Cortex of kidney (tissue), 1 donor: ENCODE measurements at places on chromosomes 12 and 14.

DNA sequence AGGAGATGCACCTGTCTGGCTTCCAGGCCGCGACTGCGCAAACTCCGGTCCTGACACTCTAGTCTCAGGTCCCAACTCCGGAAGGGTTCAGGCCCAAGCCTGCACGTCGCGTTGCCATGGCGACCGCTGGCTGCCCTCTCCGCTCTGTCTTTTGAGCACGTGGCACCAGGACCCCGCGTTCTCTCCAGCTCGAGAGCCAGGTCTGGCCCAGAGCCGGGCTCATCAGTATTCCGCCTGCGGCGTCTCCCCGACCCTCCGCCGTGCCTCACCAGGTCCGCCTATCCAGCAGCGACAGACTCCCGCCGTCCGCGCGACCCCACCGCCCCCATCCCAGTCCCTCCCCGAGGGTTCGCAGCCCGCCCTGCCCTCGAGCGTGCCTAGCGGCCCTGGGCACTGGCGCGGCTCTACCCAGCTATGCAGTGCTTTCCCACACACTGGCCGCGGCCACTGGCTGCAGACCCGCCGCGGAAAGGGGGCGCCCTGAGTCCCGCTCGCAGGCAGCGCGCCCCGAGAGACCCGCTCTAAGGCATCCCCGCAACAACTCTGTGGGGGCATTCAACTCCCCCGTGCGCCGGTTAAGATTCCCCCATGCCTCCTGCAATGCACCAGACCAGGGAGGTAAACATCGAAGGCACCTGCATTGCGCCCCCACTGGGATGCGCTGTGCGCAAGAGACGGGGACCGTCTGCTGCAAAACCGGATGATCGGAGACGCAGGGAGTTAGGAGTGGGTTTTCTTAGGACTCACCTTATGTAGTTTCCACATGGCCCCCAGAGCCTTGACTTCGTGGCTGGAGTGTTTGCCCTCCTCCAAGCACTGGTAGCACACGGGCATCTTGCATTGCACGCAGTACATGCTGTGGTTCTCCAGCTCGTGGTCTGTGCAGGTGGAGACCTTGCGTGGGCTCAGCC is 1.3 kb downstream of the TRIM9 start:
- DNase-seq, result no peak

- no peak for DNase-seq
These were observed 5.0 kb downstream of the SETD3 start for GRCh38 chr14:99475660-99476059.

DNA sequence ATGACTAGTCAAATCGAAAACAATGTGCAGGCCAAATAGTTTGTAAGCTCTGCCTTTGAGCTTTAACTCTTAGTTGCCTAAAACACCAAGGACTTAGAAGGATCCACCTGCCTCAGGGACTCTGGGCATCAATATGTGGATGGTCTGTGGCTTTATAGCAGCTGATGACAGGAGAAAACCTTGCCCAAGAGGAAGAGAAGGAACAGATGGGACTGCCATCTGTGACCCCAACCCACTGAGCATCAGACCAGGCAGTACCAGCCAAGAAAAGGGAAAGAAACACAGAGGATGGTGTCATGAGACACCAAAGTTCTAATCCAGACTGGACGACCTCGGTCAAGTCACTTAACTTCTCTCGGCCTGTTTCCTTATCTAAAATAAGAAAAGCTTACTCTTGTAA is 12.7 kb downstream of the TGFB3 start:
- DNase-seq, result no peak

GRCh38 chr12:11497995-11498394 is 102.6 kb upstream of the PRB2 start:
- DNase-seq, result no peak

GRCh38 chr12:132267873-132268272 is 61.5 kb downstream of the GALNT9 start:
- DNase-seq, result no peak

GRCh38 chr14:20632448-20632830 is 9.1 kb downstream of the OR6S1 start:
- no peak for DNase-seq

DNA sequence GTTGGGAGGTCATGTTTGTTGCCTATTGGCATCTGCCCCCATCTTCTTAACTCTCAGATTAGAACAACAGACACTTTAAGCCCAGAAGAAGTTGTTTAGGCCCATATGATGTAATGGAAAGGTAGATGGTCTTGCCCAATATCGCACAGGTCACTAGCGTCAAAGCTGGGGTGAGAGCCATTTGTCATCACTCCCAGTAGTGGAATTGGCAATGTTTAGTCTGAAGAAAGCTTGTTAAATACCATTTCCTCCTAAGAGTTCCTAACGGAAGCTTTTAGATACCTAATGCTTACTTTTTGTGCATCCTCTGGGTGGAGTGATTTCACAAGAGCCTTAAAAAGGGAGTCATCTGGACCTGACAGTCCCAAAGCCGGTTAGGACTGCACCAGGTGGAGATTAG is 125.4 kb downstream of the DACT1 start:
- DNase-seq, result no peak

DNA sequence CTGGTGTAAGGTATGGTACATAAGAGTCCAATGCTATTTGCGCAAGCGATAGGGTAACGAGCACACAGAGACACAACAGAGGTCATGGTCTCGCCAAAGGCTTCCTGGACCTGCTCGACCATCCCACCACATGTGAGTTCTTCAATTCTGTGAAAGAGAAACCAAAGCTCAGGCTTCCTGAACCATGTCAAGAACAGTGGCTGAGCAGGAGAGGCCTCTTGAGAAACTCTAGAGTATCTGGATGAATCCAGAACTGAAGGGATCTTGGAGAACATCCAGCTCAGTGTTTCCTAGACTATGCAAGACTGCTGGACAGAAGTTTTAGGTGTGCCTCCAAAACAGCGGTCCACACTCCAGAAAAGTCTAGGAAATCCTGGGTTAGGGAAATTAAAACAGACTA is 114.5 kb downstream of the TRAFD1 start:
- no peak for DNase-seq

GRCh38 chr12:113135178-113136127 is at the start of gene RASAL1:
RASAL1 (minus strand) TSS chr12:113135761; CDS start chr12:113135462, 299 bp downstream.
- no peak for DNase-seq

- DNase-seq, result no peak
These were observed 71.6 kb downstream of the PDE6H start for GRCh38 chr12:15044471-15044870.

GRCh38 chr14:100012478-100013327 is 52.5 kb upstream of the EVL start:
- no peak for DNase-seq

- DNase-seq, result no peak
These were observed 101.6 kb downstream of the OTX2 start for GRCh38 chr14:56708704-56709103.

DNA sequence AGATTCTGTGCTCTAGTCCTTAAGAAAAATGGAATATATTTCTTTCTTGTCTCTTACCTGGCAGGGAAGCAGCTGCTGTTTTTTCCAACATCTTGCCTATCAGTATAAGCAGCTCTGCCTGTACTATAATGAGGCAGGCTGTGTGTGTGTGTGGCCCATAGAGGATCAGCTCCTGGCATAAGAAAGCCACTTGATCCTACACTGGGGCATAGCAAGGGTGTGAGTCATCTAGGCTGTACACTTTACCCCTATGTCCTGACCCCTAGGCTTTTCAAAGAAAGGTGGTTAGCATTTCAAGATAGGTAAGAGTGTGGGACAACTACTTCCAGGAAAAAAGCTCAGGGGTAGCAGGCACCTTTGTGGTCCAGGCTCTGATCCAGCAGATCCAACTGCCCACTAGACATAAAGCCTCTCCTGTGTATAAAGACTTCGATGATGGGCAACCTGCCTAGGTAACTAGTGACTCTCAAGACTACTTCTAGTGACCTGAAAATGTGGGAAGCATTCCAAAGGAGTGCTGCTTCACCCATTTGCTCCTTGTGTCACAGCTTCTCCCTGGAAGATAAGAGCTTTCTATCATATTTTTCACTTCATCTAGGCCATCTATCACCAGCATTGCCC is 4.9 kb upstream of the SENP1 start:
- DNase-seq, result no peak

DNA sequence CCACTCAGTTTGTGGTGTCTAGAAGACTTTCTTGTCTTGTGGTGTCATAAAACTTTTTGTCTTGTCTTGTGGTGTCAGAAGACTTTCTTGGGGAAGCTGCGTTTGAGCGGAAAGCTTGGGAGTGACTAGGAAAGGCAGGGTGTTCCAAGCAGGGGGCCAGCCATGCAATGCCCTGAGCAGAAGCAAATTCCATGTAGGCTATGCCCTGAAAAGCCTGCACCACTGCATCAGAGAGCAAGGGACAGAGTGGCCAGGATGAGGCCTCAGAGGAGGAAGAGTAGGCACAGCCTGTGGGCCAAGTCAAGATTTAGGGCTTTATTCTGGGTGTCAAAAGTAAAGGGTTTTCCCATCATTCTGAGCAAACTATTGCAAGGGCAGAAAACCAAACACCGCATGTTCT is 14.5 kb downstream of the KRT8 start:
- no peak for DNase-seq

DNA sequence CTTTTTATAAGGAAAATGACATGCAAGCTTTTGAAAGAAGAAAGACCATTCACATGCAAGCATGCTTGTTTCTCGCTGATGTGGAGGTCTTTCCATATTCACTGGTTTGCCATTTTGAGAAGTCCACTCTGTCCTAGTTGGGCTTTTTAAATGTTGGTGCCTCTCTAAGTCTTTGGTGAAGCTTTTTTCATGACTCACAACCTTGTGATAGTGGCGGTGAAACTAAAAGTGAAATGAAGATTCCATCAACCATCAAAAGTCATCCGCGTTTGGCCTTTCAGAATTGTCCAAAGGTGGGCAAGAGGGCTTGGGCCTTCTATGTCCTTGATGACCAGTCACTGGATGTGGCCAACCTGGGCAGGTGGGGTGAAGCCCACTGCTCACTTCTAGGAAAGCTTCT is 4.3 kb downstream of the LRRC74A start:
- no peak for DNase-seq

DNA sequence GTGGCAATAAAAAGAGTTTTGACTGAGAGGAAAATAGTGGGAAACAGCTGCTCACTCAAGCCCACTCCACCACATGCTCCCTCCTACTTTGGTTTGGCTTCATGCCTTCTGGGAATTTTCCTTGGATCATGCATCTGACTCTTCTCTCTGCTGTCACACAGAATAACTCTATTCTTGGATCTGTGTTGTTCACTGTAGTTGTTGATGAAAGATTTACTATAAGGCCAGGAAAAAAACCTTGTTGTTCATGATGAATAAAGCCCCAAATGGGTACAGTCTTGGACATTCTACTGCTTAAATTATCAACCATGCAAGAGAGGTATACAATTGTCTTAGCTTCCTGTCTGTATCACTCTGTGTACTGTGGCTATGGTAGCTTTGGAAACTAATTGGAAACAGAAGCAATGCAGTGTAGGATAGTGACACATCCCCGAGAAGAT is 70.5 kb downstream of the TMX1 start:
- no peak for DNase-seq

DNA sequence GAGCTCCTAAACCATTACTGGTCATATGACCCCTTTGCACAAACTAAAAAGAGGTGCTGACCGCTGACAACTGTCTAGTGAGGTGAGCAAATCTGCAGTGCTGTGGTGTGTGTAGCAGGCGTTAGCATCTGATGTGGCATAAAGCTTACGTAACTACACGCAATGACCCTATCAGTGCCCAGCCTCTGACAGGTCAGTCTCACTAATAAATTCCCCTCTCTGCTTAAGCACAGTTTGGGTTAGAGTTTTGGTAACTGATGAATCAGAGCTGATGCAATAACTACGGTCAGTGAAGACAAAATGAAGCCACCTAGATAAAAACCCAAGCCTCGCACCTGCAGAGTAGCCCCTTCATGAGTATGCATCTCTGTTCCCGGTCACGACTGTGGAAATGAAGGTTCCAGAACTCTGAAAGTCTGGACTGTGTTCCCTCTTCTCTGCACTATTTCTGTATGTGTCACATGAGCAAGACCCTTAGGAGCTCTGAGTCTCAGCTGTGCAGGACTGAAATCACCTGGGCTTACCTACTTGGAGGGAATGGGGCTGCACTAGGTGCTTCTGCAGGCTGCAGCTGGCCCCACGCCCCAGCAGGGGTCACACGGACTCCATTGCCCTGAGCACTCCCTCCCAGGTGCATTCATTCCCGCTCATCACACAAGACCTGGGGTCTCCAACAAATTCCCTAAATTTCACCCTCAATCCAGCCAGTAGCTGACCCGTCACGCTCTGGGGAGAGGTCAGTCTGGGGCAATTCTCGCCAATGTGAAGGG is 54.4 kb downstream of the RIMBP2 start:
- DNase-seq, result no peak

DNA sequence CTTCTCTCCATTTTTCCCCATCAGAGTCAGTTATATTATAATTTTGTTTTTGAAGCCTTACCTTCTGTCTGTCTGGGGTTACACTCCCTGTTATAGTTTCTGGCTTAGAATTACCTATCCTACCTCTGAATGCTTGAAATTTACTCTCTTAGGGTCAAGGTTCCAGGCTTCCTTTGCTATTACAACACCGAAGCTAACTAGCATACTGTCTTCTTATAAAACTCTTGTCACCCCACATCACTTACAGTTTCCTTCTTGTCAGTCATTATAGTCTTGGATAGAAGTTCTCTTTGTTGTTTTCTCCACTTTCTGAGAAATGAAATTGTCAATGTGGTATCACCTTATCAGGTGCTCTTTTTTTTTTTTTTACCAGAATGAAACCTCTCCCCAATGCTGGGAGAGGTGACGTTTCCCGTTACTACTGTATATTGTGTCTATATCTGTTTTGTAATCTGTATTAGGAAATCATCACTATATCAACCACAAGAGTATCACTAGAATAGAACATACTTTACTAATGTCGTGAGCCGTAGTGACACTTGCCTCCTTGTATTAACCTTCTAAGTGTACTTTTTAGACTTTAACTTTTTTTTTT is 69.2 kb upstream of the PSMA6 start:
- no peak for DNase-seq
